ENCODE measurements at places on chromosomes 12 and 14.

GRCh38 chr12:91327889-91328288 lies 145.3 kb upstream of the DCN start:
- no peak for DNase-seq

DNA sequence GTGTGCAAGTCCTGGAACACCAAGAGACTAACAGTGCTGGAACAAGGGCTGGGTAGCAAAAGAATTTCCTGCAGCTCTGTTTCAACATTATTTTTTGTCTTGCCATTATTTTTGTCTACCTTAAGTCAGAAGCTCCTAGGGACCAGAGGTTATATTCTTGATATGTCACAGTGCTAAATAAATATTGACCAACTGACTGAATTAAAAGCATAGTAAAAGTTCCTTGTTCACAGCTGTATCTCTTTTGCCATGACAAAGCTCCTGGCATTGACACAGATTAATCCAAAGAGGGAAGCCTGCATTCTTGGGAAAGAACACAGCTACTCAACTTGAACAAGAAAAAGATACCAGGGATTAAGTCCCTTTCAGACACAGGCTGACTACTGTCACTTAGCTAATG lies 136.5 kb downstream of the SPTSSA start:
- no peak for DNase-seq

DNA sequence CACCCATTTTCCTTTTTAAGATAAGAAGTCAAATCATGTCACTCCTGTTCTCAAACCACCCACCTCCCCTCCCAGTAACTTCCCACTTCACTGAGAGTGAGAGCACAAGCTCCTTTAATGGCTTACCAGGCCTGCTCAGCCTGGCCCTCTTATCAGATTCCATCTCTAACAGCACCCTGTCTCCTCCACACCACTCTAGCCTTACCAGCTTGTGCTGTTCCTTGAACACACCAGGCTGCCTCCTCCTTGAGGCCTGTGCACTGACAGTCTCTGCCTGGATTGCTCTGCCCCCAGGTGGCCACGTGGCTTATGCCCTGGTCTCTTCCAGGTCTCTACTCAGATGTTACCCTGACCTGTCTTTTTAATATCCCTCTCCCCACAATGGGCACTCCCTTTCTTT lies 40.1 kb upstream of the EVL start:
- DNase-seq, result no peak

- DNase-seq, result no peak
These were observed 8.9 kb downstream of the GPR65 start for GRCh38 chr14:88013750-88014349.

DNA sequence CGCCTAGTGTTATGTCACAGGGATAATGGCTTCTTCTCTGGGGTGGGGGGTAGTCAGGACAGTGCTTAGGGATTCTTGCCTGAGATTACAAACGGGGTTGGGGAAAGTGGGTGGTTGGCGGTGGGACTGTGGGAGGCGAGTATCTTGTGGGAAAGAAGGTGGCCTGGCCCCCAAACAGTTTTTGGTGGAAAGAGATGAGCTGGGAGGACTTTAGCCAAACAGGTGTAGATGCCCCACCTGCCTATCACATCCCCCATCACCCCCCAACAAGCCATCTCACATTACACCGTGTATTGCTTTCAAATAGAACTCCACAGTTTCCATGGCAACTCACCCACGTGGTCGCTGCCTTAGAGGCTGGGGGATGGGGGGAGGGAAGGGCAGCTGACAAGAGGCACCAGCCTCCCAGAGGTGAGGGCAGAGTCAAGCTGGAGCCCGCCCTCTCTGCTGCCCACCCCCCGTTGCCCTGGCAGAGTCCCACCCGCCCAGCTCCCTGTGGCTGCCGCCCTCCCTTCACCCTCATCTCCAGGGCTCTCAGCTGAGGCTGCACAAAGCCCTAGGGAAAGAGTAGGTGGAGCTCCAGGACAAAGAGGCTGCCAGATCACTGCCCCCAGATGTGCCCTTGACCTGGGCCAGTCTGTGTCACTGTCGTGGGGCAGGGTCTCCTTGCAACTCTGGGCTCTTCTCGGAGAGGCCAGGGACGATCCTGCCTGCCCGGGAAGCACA lies 98.3 kb downstream of the LRRC74A start:
- no peak for DNase-seq

DNA sequence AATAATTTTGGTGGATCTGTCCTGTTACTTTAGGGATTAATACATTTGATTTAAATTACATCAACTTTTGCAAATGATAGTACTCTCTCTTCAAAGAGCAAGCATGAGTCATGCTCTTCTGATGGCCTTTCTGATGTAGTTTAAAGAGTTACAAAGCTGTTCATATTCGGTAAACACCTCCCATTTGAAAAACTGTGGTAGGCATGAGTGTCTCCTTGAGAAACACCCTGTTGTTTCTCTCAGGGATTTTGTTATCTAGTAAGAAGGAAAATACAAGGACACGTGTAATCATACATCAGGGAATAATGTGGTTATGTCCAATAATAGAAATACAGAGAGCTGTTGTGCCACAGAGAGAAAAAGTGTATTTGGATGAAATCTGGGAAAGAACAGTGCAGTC lies 53.3 kb upstream of the E2F7 start:
- no peak for DNase-seq

DNA sequence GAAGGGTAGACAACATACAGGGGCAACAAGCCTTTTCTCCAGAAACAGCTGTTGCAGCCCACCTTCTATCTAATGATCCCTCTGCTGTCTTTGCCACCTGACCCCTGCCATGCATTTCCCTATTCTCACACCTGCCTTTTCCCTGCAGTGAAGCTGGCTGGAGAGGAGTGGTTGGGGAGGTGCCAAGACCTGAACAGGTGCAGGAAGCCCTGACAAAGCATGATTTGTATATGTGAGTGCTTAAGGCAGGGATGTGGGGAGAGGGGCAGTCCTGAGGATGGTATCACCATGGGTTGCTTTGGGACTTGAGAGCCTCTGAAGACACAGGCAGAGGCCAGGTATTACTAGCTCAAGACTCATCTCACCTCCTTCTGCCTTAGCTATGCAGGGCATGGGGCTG lies 2.9 kb upstream of the PFDN5 start:
- no peak for DNase-seq

DNA sequence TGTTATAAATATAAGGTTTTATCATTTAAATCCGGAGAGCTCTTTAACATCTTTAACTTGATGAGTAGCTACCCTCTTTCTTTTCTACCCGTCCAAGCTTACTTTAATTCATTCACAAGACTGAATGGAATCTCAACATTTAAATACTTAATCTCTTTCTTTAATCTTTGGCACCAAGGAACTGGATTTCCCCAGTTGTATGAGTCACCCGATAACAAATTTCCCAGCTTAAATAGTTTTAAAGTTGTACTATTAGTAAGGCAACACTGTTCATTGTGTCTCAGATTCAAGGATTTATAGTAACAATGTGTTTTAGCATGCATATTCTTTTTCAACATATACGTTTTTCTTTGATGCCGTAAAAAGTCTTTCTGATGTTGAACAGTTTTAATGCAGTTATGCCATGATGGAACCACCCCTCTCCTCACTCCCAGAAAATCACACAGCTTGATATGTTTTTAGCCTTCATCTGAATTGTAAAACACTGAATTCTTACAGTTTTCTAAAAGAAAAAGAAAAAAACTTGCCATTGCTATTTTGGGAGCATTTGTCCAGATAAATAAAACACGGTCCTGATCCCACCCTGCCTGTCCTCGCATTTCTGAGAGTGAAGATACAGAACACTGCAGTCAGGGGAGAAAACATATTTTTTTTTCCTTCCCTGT lies 16.0 kb upstream of the LRP6 start:
- no peak for DNase-seq

Measured in stimulated activated CD4-positive, alpha-beta T cell treated with anti-CD3 and anti-CD28 coated beads, TNF-alpha, amount 100 ng/mL, for 1 hour (primary cell).